A673 (cell line): ENCODE measurements at places on chromosomes 11 and 22. TPM values are rescaled to one million over a fixed set of nuclear protein-coding genes. Genes with fewer than 3 reads are reported as not detected.

CCDC81 gene
- 0.98 and 1.1 TPM in 2 replicates for total RNA-seq

COMT gene
- total RNA-seq, result 87.8 and 98.6 TPM in 2 replicates

DUSP18 gene
- 5.2 and 5.4 TPM in 2 replicates for total RNA-seq

HSPB2 gene
- not detected in 2 replicates for total RNA-seq

GLB1L2 gene
- 21.7 and 22.6 TPM in 2 replicates for total RNA-seq

GSTT4 gene
- not detected in 2 replicates for total RNA-seq

PARVA gene
- 15.2 and 17.4 TPM in 2 replicates for total RNA-seq

DNA sequence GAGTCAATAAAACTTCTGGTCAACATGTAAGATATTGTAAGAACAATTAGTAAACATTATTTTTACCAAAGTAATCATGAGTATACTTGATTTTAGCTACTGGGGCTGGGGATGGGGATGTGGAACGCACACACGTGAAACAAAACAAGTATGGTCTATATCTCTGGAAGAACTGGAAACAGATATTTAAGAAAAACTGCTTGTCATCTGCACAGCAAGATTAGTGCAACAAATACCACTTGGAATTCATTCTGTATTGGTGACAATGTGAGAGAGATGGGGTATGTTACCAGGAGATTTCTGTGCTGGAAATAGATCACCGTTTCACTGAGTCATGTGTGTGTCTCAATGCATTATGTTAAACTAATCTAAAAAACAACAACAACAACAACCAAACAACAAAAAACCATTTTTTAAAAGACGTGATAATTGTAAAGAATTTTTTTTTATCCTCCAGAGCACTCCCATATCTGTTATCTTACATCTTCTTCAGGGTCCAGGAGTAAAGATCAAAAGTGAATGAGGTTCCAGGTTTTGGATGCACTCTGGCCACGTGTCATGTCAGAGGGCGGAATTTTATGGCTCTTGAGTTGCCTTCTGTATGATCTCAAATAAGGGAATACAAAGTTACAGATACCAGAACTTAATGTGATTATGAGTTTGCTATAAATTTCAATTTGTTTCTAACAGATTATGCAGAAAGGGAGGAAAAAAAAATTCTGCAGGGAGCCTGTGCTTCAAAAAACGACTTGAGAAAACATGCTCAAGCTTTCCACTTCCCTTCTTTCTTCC is 153.0 kb downstream of the BBOX1 start:
- H3K4me1 ChIP-seq, result peaks cover 11% of the 10 kb centered on the region
- no peak overlapping the region for H3K4me3 ChIP-seq
- no peaks in the 10 kb centered on the region for H3K27me3 ChIP-seq
- H3K27ac ChIP-seq, result no peak overlapping the region
- no peaks in the 10 kb centered on the region for H3K36me3 ChIP-seq
- DNase-seq, result no peak

GRCh38 chr11:116335891-116336290 is 436.9 kb downstream of the BUD13 start:
- no peak overlapping the region for H3K4me3 ChIP-seq
- no peaks in the 10 kb centered on the region for H3K4me1 ChIP-seq
- H3K27ac ChIP-seq, result no peak overlapping the region
- DNase-seq, result no peak

DNA sequence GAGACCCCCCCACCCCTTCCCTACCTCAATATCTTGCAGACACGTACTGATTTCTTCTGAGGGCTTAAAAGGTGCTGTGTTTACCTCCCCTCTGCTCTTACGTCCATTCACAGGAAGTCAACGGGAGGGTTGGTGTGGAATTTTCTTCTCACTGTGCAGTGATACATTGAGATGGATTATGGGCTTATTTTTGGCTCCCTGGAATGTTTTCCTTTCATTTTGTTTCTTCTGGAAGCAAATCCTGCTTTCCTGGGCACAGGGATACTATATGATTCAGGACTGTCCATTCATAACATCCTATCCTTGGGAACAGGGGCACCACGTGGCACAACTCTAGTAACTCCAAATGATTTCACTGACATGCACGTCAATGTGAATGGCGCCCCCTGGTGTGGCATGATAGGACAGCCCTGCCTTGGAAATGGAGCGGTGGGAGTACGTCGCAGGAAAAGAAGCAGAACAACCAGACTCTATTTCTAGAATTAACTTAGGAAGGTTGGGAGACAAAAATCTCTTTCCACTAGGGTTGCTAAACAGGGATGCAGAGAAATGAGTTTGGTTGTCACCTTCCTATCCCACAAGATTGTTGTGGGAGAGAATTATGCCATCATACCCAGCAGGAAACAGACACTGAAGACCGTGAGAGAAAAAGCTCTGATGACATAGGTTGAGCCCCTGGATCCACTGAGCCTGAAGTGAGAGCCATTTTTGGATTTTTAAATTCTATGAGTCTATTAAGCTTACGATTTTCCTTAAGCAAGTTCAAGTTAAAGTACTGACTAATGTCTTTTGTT is 146.5 kb upstream of the RAG2 start:
- no peaks in the 10 kb centered on the region for H3K4me1 ChIP-seq
- DNase-seq, result peak; percentile 96
- H3K27me3 ChIP-seq, result peaks cover 37% of the 10 kb centered on the region
- H3K36me3 ChIP-seq, result no peaks in the 10 kb centered on the region
- no peak overlapping the region for H3K4me3 ChIP-seq

- H3K27me3 ChIP-seq, result no peaks in the 10 kb centered on the region
- H3K4me3 ChIP-seq, result no peak overlapping the region
- no peak for DNase-seq
- H3K27ac ChIP-seq, result no peak overlapping the region
These were observed 20.7 kb downstream of the PIK3C2A start for GRCh38 chr11:17186932-17187692.

DNA sequence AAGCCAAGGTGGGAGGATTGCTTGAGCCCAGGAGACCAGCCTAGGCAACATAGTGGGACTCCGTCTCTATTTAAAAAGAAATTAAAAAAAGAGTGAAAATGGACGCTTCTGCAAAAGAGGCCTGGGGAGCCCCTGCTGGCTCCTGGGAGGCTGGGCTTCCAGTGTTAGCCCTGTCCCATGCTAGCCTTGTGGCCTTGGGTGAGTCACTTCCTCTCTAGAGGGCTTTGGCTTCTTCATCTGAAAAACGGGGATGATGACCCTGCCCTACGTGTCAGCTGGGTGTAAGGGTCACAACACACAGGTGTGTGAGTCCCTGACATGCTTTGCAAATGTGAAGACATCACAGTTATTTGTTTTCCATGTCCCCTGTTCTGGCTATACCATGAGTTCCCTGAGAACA is 32.8 kb downstream of the FAM227A start:
- no peaks in the 10 kb centered on the region for H3K36me3 ChIP-seq
- no peak overlapping the region for H3K4me3 ChIP-seq
- H3K27me3 ChIP-seq, result no peaks in the 10 kb centered on the region
- no peak overlapping the region for H3K27ac ChIP-seq
- DNase-seq, result no peak

- peak overlapping the region; percentile 24 for H3K4me3 ChIP-seq
- peaks cover 72% of the 10 kb centered on the region for H3K4me1 ChIP-seq
- DNase-seq, result peak; percentile 99
These were observed 62.6 kb upstream of the RASD2 start for GRCh38 chr22:35477911-35478582.

GRCh38 chr22:50009765-50010675 is 2.5 kb downstream of the IL17REL start:
- H3K36me3 ChIP-seq, result no peaks in the 10 kb centered on the region
- H3K27ac ChIP-seq, result no peak overlapping the region
- no peaks in the 10 kb centered on the region for H3K27me3 ChIP-seq
- DNase-seq, result no peak

DNA sequence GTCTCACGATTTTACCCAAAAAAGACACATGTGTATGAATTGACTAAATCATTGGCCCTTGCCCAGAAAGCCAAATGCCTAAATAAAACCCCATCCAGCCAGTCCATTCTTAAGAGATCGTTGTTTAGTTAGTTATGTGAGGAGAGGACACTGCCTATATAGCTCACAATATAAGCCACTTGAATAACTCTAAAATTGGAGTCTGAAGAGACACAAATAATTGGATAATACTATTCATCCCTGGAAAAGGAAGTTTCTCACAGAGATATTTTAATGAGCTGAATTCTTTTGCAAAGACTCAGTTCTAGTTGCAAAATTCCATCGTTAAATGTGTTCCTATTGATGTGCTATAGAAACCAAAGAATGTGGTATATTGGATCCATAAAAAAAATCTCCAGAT is 176.7 kb downstream of the SOX6 start:
- H3K4me1 ChIP-seq, result peaks cover 54% of the 10 kb centered on the region
- peak; percentile 86 for DNase-seq
- no peaks in the 10 kb centered on the region for H3K27me3 ChIP-seq

DNA sequence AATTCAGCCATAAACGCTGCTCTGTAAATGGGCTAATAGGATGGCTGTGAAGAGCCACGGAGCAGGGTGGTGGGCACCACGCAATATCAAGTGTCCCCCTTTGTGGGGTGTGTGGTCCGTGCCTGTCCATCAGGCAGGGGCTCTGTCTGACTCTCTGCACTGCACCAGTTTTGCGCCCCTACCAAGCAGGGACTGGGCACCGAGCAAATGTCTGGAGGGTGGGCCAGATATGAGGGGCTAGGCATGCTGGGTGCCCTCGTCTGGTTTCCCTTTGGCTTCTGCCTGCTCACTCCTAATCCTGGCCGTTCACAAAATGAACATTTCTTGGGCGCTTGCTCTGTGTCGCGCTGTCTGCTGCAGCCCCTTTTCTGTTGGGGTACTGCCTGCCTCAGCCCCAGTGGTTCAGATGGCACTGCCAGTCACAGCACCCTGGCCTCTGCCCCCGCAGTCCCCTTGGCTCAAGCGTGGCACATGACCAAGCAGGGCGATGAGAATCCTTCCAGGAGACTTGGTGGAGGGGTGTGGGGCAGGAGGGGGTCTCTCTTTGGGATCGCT is 37.1 kb upstream of the CELSR1 start:
- no peak overlapping the region for H3K4me3 ChIP-seq
- peaks cover 19% of the 10 kb centered on the region for H3K4me1 ChIP-seq
- no peaks in the 10 kb centered on the region for H3K36me3 ChIP-seq

- H3K27ac ChIP-seq, result no peak overlapping the region
- H3K27me3 ChIP-seq, result no peaks in the 10 kb centered on the region
These were observed 42.9 kb downstream of the MRTFA start for GRCh38 chr22:40593460-40594273.

DNA sequence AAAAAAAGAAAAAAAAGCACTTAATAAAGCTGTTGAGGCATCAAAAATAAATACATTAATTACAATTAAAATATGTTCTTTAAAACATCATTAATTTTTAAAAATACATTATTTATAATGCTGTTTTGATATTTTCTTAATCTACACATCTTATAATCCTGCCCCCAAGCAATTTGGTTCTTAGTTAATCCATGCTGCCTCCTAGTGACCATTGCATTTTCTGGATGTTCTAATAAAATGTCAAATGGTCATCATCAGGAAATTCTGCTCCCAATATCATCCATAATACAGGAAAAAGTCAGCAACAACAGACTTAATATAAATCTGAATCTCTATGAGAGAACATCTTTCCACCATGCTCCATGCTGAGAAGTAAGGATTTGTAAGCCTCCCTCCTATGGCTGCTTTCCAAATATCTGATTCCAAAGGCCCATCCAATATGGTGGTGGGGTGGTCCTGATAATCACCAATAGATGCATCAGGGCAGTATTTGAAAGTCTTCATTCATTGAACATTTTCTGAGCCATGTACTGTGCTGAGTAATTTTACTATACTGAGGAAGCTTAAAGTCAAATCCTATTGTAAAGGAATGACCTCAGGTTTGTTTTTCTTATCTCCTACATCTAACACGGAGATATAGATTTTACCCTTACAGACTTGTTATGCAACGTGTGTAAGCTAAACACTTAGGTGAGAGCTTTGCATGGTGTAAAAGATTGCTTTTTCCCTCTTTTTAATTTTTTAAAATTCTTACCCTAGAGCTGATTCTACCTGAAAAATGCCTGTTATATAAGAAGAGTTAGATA is 124.7 kb upstream of the BMAL1 start:
- H3K4me3 ChIP-seq, result no peak overlapping the region
- peaks cover 7% of the 10 kb centered on the region for H3K27me3 ChIP-seq
- no peak for DNase-seq
- H3K4me1 ChIP-seq, result no peaks in the 10 kb centered on the region

GRCh38 chr11:64395545-64396078 is 36.6 kb downstream of the RPS6KA4 start:
- H3K4me1 ChIP-seq, result peaks cover 13% of the 10 kb centered on the region
- H3K27me3 ChIP-seq, result no peaks in the 10 kb centered on the region
- no peak overlapping the region for H3K4me3 ChIP-seq
- H3K36me3 ChIP-seq, result no peaks in the 10 kb centered on the region
- no peak overlapping the region for H3K27ac ChIP-seq

GRCh38 chr11:107804971-107805370 is 53.6 kb downstream of the SLC35F2 start:
- H3K27ac ChIP-seq, result no peak overlapping the region
- no peak overlapping the region for H3K4me3 ChIP-seq
- peaks cover 5% of the 10 kb centered on the region for H3K4me1 ChIP-seq
- no peak for DNase-seq
- H3K27me3 ChIP-seq, result no peaks in the 10 kb centered on the region

- H3K36me3 ChIP-seq, result no peaks in the 10 kb centered on the region
- no peaks in the 10 kb centered on the region for H3K4me1 ChIP-seq
- no peaks in the 10 kb centered on the region for H3K27me3 ChIP-seq
- DNase-seq, result no peak
- H3K27ac ChIP-seq, result no peak overlapping the region
- no peak overlapping the region for H3K4me3 ChIP-seq
These were observed 103.5 kb downstream of the KCNA4 start for GRCh38 chr11:29913352-29913751.

GRCh38 chr11:82775736-82776346 is 42.2 kb upstream of the FAM181B start:
- no peak overlapping the region for H3K4me3 ChIP-seq
- no peaks in the 10 kb centered on the region for H3K36me3 ChIP-seq
- no peak overlapping the region for H3K27ac ChIP-seq
- no peaks in the 10 kb centered on the region for H3K27me3 ChIP-seq

DNA sequence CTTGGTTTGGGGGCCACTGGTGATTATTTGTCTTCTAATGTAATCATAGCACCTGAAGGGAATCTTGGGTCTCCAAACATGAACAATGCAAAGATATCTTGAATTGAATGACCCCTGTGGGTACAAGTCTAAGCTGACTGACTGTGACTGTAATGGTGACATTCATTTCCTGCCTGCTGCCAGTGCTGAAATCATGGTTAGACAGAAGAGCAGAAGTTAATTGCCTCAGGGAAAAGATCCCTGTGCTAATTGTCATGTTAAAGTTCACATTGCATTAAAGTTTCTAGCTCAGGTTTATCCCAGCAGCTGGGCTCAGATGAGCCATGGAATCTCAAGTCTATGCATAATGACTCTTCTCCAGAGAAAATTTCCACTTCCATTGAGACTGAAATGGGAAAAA is 772.0 kb downstream of the ETS1 start:
- no peaks in the 10 kb centered on the region for H3K36me3 ChIP-seq
- no peak overlapping the region for H3K27ac ChIP-seq
- H3K4me1 ChIP-seq, result peaks cover 3% of the 10 kb centered on the region
- DNase-seq, result no peak
- H3K4me3 ChIP-seq, result no peak overlapping the region
- H3K27me3 ChIP-seq, result peaks cover 16% of the 10 kb centered on the region

GRCh38 chr11:133832991-133833897 is 12.1 kb downstream of the SPATA19 start:
- no peaks in the 10 kb centered on the region for H3K36me3 ChIP-seq
- H3K4me1 ChIP-seq, result no peaks in the 10 kb centered on the region
- DNase-seq, result peak; percentile 27
- H3K27ac ChIP-seq, result no peak overlapping the region
- H3K27me3 ChIP-seq, result no peaks in the 10 kb centered on the region

- H3K36me3 ChIP-seq, result no peaks in the 10 kb centered on the region
- no peak overlapping the region for H3K27ac ChIP-seq
- DNase-seq, result no peak
- no peaks in the 10 kb centered on the region for H3K4me1 ChIP-seq
- H3K27me3 ChIP-seq, result no peaks in the 10 kb centered on the region
These were observed 150.6 kb downstream of the OPCML start for GRCh38 chr11:133381761-133382130.
